ENCODE measurements at places on chromosomes 6 and 20.

- no peak for DNase-seq
Measured at GRCh38 chr6:71512256-71512655, 223.6 kb downstream of the OGFRL1 start.

DNA sequence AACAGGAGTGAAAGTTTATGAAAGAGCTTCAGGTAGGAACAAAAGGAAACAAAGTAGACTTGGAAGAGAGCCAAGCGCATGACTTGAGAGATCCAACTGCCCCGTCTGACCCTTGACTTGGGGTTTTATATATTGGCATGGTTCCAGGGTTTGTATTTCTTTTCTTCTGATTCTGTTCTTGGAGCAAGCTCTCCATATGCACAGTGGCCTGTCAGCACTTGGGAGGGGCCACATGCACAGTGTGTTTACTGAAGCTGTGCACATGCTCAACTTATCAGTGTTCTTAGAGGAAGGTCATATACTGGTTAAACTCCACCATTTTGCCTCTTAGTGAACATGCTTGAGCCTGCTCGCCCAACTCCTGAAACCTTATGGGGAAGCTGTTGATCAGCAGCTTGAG is 953.7 kb downstream of the TFAP2A start:
- DNase-seq, result no peak

DNA sequence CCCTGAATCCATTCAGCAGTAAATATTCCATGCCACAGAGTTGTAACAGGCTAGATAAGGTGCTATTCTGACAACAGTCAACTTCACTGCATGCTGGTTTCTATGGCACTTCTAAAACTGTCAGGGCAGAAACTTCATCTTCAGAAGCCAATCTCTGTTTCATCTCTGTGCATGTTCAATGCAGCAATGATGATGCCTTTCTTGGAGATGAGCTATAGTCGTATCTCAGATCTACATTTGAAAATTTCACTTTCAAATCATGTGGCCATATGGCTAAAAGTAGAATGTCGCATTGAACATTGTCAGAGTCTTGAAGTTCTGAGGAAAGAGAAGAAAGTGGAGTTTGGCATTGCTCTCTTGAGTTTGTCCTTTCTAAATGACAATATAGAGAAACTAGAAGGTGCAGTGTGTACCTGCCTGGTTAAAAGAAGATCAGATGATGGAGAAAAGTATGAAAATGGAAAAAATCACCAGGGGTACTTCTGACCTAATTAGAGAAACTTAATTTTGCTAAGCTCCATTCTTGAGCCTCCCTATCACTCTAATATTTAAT is 49.0 kb upstream of the VSTM2L start:
- DNase-seq, result no peak

- no peak for DNase-seq
Measured at GRCh38 chr6:168273441-168274036, 46.0 kb downstream of the DACT2 start.
